GM13977 (cell line): ENCODE measurements at places on chromosomes 2 and 18.
A peak's percentile ranks its signal among the peaks of the same experiment; 100 is the strongest.

GRCh38 chr18:21452796-21453510 is 147.6 kb downstream of the ESCO1 start:
- DNase-seq = no peak

- DNase-seq = no peak
These were observed 34.1 kb downstream of the HDAC4 start for GRCh38 chr2:239366740-239367139.

GRCh38 chr2:143481237-143481623 is 352.0 kb downstream of the ARHGAP15 start:
- no peak for DNase-seq

DNA sequence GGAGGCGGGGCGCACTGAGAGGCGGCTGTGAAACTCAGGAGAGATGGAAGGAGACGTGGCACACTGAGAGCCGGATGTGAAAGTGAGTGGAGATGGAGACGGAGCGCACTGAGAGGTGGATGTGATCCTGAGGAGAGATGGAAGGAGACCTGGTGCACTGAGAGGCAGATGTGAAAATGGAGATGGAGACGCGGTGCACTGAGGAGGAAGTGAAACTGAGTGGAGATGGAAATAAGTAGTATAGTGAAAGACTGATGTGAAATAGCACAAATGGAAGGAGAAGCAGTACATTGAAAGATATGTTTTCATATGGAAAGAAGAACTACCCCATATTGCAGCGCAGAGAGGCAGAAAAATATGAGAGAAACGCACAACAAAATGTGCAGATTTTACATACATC is 281.6 kb upstream of the RGPD4 start:
- DNase-seq = no peak

GRCh38 chr2:119305497-119306195 is 61.0 kb downstream of the C2orf76 start:
- DNase-seq = no peak

- no peak for DNase-seq
These were observed 13.1 kb upstream of the E2F6 start for GRCh38 chr2:11478899-11479605.

GRCh38 chr18:29250843-29251242 is 1073.9 kb upstream of the CDH2 start:
- DNase-seq = no peak

- DNase-seq = no peak
These were observed 98.9 kb upstream of the CHRNA1 start for GRCh38 chr2:174863183-174863582.

- DNase-seq = peak; percentile 87
These were observed at the start of gene VRK2 for GRCh38 chr2:58046585-58047372. VRK2 (plus strand) TSS chr2:58046806; CDS start chr2:58048832, 2,026 bp downstream.

GRCh38 chr2:127589841-127590240 is 54.4 kb downstream of the MYO7B start:
- no peak for DNase-seq

DNA sequence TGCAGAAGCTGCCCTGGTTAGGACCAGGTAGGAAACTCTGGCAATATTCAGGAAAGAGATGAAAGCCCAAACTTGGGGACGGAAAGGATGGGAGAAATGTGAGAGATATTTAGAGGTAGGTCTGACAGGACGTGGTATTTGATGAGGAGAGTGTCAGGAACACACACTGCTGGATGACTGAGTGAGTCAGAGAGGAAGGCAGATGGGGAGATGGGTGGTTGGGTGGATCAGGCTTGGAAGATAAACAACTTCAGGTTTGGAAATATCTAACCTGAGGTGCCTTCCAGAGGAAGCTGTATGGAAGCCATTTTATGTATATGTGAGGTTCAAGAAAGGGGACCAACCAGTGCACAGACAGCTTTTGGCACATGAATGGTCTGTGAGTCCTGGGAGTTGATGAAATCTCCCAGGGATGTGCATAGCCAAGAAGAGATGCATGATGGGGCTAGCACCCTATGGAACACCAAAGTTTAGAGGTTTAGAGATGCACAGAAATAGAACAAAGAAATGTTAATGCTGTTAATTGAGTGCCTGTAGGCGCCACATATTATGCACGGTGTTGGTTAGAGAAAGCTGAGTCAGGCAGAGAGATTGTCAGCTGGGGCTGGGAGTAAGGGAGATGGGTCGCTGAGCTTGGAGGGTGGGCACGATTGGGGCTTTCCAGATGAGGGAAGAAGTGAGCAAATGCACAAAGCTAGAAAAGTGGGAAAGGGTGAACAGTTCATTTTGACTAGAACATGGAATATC is 101.0 kb downstream of the VIT start:
- no peak for DNase-seq

DNA sequence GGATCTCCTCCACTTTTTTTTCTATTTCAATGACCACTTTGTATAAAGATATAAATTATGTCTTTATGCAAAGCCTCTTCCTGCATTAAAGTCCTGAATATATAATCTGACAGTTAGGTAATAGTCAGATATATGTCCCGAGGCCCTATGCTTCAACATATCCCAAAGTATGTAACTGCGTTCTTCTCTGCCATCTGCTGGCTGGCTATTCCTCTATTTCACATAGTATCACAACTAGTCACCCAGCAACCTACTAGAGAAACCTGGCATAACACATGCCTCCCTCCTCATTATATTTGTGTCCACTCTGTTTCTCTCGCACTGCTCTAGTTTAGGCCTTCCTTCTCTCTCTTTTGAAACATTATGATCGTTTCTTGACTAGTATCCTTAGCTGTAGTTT is 640.8 kb downstream of the DPP10 start:
- DNase-seq = no peak

GRCh38 chr2:21746499-21746898 is 622.7 kb downstream of the TDRD15 start:
- DNase-seq = no peak

DNA sequence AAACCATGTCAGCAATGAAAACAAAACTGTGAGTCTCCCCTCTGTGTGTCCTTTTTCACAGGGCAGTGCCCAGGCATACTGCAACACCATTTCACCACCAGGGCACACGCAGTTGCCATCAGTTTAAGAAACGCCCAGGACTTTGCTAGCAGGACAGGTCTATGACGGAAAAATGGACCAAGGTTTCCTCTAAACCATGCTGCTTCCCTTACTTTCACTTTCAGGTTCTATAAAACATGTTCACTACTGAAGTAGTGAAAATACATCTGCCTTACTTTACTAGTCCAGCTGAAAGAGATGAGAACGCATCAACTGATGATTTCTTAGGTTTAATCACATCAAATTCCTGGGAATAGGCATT is 110.5 kb downstream of the TCF4 start:
- peak; percentile 37 for DNase-seq

DNA sequence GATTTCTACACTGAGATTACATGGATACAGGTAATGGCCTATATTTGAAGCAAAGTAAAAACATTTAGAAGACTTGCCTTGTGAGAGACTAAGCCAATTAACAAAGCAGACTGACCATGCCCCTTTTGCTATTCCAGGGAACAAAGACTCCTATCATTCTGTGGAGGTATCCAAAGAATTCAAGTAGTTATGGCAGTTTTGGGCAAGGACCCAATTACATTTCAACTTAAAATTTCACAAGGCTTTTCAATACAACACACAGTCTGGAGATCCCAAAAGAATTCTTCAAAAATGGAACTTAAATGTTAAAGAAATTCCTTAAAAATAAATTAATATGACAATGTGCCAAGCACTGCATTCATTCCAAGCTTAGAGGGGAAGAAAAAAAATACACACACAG is 109.2 kb upstream of the CHRNA1 start:
- no peak for DNase-seq

GRCh38 chr18:33467531-33467930 is 27.0 kb upstream of the CCDC178 start:
- DNase-seq = no peak

- DNase-seq = no peak
These were observed 53.2 kb downstream of the ZNF516 start for GRCh38 chr18:76441668-76442412.

- peak; percentile 41 for DNase-seq
These were observed 16.3 kb downstream of the PCBP1 start for GRCh38 chr2:70103531-70104061.

DNA sequence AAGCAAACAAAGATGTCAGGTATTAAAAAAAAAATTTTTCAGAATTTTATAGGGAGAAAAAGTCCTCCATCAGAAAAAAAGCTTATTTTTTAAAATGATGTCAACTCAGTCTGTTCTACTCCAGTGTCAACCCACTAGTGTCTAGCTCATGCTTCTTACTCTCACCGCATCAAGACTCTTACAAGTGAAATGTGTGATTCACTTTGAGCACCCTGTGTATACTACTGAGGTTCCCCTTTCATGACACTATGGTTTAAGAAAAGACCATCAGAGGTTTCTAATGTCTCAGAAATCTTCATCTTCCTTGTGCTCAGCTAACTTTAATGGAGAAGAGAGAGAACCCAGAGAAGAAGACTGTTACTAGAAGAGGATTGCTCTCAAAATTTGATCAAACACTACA is 43.4 kb downstream of the FEZ2 start:
- no peak for DNase-seq

- no peak for DNase-seq
These were observed 163.0 kb downstream of the PHLPP1 start for GRCh38 chr18:62878305-62878704.

DNA sequence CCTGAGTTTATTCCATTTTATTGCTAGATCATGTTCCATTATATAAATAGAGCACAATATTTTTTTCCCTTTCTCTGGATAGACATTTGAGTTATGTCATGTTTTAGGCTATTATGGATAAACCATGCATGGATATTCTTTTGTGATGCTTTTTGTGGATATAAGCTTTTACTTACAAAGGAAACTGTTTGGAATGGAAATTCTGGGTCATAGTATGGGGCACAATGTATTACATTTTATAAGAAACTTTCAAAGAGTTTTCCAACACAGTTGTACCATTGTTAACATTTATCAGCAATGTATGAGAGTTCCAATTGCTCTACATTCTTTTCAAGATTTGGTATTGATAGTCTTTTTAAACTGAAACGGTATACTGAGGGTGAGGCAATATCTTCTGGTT is 749.4 kb downstream of the SOCS6 start:
- DNase-seq = no peak
